ENCODE measurements at places on chromosomes 4 and X.

DNA sequence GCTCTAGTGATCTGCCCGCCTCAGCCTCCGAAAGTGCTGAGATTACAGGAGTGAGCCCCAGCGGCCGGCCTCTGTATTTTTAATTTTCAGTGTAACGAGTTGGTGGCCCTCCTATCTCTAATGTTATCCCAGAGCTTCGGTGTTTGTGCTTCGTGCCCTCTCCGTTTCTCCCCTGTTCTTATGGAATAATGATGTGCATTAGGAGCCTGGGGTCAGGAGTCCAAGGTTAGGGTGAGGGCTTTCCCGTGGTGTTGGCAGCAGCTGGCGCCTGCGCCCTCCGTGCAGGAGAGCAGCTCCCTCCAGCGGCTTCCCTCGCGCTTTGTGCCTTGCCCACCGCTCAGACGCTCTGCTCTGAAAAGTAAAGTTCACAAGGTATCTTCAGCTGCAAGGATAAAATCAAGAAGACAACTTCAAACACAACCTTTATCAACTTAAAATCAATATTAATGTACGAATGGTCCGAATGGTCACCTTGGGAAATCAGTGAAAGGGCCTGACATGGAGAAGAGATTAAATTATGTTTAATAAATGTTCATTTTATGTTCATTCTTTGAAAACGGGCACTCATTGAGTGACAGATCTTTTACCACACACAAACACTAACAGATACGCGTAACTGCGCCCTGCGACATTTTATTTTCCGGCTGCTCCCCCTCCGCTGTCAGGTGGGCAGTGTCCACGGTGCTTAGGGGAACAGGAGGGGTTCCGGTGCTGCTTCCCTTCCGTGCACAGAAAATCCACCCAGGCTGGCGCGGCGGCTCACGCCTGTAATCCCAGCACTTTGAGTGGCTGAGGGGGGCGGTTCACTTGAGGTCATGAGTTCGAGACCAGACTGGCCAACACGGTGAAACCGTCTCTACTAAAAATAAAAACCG lies 62.4 kb downstream of the TRAPPC11 start:
- no peak for DNase-seq

GRCh38 chr4:139834981-139835391 lies 169.4 kb downstream of the MGST2 start:
- DNase-seq = no peak

- DNase-seq = no peak
Measured at GRCh38 chr4:87734936-87735335, 64.4 kb upstream of the IBSP start.

DNA sequence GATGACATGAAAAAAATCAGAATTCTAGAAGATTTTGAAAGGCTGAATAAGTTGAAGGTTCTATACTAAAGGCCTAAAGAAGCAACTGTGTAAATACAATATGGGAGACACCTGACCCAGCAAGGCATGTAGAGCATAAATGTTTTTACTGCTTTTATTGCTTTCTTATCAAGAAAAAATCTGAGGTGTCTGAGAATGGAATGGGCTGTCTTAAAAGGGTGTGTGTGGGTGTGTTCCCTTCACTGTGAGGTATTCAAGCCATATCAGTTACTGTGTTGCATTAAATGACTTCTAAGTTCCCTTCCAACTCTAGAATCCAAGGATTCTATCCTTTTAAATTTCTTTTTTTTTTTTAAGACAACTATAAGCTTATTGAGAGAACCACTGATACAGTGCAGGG lies 15.7 kb downstream of the ATP8A1 start:
- DNase-seq = no peak

- no peak for DNase-seq
Measured at GRCh38 chrX:32280489-32280888, 930.9 kb downstream of the DMD start.

GRCh38 chr4:5821665-5822358 lies 71.1 kb downstream of the CRMP1 start:
- DNase-seq = no peak

- no peak for DNase-seq
Measured at GRCh38 chrX:38206542-38206941, 14.1 kb downstream of the SRPX start.

DNA sequence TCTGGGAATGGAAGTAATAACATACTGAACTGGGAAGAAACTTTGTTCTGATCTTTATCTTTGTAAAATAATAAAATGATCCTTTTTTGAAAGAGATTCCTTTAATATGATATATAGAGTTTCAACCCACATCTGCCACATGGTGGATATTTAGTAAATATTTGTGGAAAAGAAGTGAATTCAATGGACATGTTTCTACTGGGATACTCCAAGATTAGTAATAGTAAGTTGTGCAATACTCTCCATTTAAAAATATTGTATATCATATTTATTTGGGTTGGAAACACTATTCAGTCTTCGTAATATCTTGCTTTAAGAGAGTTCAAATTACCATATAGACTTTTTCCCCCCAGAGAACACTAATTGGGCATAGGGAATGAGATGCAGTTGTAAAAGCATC lies 17.8 kb upstream of the ARSJ start:
- no peak for DNase-seq

DNA sequence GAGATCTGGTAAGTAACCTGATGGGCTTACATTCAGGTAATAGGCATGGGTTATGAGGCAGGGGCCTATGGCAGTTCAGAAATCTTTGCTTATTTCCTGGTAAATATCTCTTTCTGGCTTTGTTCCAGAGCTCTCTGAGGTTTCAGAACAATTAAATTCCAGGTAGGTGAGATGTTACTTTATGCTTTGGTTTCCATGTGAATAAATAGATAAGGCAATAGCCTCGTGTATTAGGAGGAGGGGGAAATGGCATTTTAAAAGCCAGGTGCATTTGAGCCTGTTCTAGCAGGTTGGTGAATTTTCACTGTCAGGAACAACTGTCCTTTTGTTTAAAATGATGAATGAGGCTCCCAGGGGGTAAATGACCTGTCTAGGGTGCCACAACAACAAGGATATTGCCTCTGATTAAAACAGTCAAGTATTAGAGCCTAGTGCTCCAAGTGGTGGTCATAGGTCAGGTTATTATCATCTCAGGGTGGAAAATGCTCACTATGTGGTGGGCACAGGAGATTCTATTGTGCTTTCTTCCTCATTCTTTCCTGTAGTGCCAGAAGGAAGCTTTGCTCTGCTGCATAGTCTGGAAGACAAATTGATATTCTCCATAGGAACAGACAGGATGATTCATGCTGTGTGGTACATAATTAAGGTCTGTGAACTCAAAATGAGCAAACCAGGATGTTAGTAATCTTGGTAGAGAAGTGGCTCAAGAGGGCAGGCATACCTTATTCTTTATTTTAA lies 296.2 kb downstream of the INPP4B start:
- DNase-seq = no peak

DNA sequence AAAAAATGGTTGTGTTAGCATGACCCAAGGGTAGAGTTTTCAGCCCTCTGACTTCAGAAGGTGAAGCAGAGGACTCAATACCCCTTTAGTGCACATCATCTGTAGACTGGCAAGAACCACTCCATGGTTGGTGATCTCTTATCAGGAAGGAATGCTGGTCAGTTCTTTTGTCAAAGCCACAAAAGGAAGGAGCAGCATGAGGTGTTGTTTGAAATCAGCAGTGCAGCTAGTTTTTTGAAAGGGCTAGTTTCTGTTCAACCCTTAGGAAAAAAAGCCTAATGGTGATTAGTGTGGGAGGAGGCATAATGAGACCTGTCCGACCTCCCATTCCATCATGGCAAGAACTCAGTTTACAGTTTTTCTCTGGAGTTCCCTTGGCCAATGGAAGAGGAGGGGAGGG lies 362.0 kb upstream of the CT83 start:
- no peak for DNase-seq

DNA sequence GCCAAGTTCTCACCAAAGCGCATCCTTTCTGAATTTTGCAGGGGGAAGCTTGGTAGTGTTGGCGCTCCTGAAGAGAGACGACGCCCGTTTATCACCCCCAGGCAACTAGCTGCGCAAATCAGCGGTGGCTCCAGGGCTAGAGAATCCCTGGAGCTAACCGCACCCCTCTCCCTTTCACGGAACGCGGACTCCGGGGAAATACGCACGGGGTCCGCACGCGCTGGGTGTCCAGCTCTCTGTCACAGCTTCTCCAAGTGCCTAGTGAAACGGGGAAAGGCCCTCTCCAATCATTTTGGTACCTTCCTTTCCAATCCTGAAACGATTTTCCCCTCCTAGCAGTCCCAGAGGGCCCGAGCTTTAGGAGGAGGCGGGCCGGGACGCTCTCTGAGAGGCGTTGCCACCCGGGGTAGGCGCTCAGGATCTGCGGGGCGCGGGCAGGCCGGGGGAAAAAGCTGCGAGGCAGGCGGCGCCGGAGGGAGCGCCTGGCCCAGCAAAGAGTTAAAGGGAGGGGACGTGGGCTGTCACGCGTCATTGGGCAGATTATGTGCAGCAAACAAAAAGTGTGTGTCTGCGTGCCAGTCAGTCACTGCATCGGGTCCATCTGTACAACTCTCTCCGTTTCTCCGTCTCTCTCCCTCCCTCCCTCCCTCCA lies at the start of gene PRDM8:
TSS of gene PRDM8 (plus strand) at position 582 of the 652 bp plus-strand sequence. CDS start 2,578 bp downstream, outside the sequence.
- DNase-seq = no peak

DNA sequence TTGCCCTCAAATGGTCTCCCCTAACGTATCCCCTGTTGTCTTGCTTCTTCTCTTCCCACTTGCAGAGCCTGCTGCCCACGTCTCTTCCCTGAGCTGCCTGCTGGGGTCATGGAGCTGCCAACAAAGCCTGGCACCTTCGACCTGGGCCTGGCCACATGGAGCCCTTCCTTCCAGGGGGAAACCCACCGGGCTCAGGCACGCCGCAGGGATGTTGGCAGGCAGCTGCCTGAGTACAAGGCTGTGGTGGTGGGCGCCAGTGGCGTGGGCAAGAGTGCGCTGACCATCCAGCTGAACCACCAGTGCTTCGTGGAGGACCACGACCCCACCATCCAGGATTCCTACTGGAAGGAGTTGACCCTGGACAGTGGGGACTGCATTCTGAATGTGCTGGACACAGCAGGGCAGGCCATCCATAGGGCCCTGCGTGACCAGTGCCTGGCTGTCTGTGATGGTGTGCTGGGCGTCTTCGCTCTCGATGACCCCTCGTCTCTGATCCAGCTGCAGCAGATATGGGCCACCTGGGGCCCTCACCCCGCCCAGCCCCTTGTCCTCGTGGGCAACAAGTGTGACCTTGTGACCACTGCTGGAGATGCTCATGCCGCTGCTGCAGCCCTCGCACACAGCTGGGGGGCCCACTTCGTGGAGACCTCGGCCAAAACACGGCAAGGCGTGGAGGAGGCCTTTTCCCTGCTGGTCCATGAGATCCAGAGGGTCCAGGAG lies 2.9 kb downstream of the ERAS start:
- no peak for DNase-seq

GRCh38 chr4:848803-849477 lies 23.0 kb upstream of the CPLX1 start:
- DNase-seq = no peak

- DNase-seq = no peak
Measured at GRCh38 chr4:85834934-85835333, 360.0 kb downstream of the ARHGAP24 start.

DNA sequence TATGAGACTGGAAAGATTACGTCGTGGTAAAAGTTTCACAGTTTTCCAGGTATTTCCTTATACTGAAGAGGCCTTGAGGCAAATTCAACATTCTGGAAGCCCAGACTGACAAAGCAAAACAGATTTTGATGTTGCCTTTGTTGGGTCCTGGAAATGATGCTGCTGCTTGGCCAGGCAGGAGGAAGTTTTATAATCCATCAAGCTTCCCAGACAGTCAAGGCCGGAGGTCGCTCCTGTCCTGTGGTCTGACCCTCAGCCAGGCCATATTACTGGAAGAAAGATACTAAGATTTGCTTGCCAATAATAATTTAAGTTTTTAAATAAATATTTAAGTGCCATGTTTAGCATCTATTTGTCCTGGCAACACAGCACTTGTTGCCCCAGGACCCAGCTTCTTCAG lies 63.4 kb downstream of the TAPT1 start:
- DNase-seq = no peak

DNA sequence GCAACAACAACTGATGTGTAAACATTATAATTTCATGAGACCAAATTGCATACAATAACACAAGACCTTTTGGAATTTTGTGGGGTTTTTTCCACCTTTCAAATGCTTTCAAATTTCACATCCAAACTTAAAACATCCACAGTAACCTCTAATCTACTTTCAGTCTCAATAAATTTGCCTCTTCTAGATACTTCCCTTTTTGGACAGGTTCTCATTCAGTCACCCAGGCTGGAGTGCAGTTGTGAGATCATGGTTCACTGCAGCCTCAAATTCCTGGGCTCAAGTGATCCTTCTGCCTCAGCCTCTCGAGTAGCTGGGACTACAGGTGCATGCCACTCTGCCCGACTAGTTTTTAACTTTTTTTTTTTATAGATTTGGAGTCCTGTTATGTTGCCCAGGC lies 556.6 kb downstream of the NLGN4X start:
- no peak for DNase-seq

DNA sequence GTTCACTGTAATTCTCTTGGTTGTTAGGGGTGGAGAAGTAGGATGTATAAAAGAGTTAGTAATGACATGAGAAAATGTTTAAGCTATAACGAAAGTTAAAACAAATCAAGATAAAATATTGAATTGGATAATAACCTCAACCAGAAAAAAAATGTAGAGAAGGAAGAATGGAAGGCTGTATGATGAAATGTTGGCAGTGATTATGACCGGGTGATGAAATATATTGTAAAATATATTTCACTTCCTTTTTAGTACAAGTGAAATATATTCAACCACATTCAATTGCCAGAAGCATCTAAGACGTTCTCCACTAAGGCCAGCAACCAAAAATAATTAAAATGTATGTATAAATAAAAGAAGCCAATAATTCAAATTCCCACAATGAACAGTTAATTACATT lies 309.3 kb upstream of the FGF13 start:
- DNase-seq = no peak

- DNase-seq = no peak
Measured at GRCh38 chr4:80229128-80229527, 31.8 kb downstream of the PRDM8 start.

GRCh38 chr4:30630431-30630830 lies 89.7 kb upstream of the PCDH7 start:
- no peak for DNase-seq

DNA sequence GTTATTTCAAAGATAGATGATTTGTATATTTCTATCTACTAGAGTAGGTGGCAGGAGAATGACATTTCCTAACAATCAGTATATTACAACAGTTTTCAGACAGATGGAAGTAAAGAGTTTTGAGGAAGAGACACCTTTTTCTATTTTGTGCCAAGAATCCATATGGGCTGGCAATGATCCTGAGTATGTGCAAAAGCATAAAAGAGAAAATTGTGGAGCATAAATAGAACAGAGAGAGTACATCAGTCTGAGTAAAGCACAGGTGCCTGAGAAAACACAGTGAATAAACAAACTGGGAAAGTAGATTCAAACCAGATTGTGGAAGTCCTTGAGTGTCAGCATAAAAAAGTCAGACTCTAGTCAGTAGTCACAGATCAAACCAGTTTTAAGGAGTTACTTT lies 96.8 kb upstream of the WDR44 start:
- no peak for DNase-seq

- no peak for DNase-seq
Measured at GRCh38 chr4:69518102-69518501, 22.4 kb upstream of the UGT2B4 start.

GRCh38 chr4:174616661-174617060 lies 94.4 kb upstream of the HPGD start:
- DNase-seq = no peak

GRCh38 chr4:48491514-48492176 lies 1.6 kb downstream of the ZAR1 start:
- no peak for DNase-seq

GRCh38 chr4:139951021-139951420 lies 203.0 kb downstream of the MAML3 start:
- no peak for DNase-seq

Data from stimulated activated CD4-positive, alpha-beta T cell treated with anti-CD3 and anti-CD28 coated beads, Interleukin-15, amount 100 ng/mL, for 1 hour (primary cell).